ENCODE measurements at places on chromosomes 6 and 20.

DNA sequence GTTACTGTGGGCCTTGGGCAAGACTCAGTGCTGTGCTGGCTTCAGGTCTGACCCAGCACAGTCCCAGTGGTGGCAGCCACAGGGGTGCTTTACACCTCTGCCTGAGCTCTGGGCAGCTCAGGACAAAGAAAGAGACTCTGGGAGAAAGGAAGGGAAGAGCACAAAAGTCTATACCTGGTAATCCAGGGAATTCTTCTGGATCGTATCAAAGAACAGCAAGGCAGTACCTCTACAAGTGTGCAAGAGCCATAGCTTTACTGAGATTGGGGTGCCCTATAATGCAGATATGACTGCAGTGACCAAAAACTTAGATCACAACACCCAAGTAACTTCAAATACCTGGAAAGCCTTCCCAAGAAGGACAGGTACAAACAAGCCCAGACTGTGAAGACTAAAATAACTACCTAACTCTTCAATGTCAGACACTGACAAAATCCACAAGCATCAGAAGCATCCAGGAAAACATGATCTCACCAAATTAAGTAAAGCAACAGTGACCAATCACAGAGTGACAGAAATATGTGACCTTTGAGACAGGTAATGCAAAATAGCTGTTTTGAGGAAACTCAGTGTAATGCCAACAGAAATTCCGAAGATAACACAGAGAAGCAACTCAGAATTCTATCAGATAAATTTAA, 47.9 kb upstream of the LIN28B start:
- DNase-seq = no peak

GRCh38 chr20:48697845-48698491, 129.8 kb downstream of the PREX1 start:
- DNase-seq = no peak

DNA sequence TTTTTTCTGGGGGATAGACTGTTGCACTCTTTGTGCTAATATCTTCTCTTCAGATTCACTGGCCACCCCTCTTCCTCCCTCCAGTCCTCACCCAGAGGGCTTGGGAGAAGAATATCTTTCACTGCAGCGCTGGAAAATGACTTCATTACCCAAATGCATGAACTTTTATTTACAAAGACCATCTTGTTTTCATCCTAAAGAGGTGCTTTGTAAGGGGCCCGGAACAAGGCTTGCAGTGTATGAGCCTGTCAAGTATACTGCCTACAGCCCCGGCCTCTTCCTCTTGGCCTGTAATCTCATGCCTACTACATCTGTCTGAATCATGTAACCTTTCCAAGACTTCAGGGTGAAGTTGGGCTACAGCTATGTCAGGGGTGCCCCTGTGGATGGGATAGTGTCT, 554 bp upstream of the LAMA4 start:
- DNase-seq = no peak

DNA sequence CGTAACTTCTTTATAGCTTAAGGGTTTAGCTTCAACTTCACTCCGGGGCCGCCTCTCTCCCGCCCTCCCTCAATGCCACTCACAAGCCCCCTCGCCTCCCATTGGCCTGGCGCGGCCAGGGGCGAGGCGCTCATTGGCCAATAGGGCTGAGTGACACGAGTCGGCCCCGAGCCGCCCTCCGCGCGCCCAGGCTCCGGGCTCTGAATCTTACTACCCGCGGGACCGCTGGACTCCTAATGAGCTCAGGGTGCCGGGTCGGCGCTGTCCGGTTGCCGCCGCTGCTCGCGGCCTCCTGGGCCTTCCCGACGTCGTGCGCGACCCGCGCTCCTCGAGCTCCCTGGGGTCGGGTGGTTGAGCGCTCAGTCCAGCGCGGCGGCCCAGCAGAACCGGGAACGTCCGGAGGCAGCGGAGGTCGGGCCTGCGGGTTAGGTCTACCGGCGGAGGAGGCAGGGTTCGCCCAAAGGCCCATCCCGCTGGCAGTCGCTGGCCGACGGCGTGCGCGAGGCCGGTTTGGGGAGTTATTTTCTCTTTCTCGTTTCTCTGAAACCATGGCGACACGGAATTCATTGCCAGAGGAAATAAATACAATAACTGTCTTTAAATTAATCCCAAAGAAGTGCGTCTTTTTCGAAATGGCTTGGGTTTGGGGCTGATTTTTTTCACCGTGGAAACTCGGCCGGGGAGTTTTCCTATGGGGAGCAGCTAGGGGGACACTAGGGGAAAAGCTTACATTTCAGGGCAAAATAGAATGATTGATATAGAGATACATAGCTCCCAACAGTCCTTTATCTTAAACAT, at the start of gene SIM1:
TSS of gene SIM1 (minus strand) at position 19 of the 798 bp plus-strand sequence. CDS start 1,453 bp downstream, outside the sequence.
- DNase-seq = no peak

GRCh38 chr6:166803471-166803870, 152.9 kb downstream of the RNASET2 start:
- no peak for DNase-seq

- no peak for DNase-seq
Observed at GRCh38 chr20:20462185-20462584, 94.3 kb downstream of the INSM1 start.

DNA sequence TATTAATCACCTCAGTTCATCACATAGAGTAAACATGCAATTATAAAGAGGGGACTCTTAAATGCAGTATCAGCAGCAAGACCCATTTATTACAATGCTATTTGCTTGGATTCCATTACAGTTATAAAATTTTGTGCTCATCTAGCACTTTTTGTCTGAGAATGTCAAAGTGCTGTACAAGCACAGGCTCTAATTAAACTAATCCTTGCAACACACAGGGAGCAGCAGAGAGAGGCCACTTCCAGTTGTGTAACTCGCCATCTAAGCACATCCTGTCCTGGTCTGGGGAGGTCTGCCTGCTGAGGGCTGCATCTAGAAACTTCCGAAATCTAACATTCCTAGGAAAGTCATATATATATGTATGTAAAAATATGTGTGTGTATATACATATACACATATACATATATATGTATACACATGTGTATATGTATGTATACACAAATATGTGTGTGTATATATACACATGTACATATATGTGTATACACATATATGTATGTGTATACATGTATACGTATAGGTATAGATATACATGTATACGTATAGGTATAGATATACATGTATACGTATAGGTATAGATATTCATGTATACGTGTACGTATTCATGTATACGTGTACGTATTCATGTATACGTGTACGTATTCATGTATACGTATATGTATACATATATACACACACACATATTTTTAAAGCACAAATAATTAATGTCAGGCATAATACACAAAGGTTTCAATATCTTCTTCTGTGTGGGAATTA, 136.4 kb upstream of the JARID2 start:
- DNase-seq = no peak

DNA sequence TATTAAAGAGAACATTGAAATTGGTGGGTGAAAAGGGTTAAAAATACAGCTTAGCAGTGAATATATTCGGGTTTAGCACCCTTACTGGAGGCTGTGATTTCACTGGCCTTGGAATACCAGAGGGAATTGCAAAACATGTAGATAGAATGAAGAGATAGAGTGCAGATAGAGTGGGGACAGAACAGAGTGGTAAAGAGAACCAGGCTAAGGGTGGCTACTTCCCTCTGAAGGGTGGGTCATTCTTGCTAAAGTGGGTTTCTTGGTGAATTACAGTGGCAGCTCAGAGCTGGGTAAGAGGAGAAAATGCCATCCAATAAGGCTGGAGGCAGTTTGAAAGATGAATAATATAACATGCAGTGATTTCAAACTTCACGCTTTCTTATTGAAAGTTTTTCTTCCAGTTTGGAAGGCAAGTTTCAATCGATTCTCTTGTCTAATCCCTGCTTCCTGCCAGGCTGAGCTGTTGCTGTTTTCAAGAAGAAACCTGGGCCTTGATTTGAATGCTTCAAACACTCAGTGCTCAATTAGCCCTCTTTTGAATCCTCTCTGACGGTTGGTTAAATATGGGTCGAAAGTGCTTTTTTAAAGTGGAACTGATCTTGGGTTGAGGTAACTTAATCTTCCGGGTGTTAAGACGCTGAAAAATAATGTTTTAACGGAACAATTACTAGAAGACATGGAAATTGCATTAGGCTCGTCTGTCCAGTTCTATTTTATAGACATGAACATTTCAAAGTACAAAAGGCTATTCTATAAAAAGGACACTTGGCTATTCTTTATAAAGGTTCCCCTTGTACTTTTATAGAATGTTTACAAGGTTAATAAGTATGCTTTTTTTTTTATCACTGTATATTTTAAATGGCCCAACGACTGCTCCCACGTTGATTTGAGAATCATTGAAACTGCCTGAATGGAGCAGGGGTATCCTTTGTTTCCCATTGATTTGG, 203.3 kb downstream of the BCAS1 start:
- DNase-seq = no peak

- no peak for DNase-seq
Observed at GRCh38 chr6:24689964-24690363, 23.1 kb downstream of the ACOT13 start.

- DNase-seq = no peak
Observed at GRCh38 chr6:165862813-165863212, 199.8 kb upstream of the PDE10A start.

DNA sequence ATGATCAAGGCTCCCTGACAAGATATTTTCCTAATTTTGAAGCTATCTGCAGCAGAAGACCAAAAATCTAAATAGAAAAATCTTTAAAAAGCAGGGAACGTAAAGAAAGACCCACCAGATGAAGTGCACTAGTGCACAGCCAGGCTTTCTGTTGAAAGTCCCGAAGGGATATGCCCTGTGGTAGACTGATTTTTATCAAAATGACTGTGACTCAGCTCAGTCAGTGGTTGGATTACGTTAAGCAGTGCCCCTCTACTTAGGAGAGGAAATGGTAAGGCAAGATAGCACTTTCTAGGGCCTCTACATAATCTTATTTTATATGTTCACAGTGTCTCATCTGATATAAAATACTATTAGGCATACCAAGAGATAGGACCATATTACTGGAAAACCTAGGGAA, 123.4 kb upstream of the RAB32 start:
- no peak for DNase-seq

GRCh38 chr20:20261159-20261558, 106.7 kb upstream of the INSM1 start:
- DNase-seq = no peak

All from activated naive CD4-positive, alpha-beta T cell treated with anti-CD3 and anti-CD28 coated beads, Interleukin-2, amount 10 ng/mL, durations not matched to agents 7 days and 5 days (primary cell).